ENCODE measurements at places on chromosomes 3 and 15.

- no peak for DNase-seq
Measured at GRCh38 chr15:88401996-88402656, 65.1 kb downstream of the MRPL46 start.

DNA sequence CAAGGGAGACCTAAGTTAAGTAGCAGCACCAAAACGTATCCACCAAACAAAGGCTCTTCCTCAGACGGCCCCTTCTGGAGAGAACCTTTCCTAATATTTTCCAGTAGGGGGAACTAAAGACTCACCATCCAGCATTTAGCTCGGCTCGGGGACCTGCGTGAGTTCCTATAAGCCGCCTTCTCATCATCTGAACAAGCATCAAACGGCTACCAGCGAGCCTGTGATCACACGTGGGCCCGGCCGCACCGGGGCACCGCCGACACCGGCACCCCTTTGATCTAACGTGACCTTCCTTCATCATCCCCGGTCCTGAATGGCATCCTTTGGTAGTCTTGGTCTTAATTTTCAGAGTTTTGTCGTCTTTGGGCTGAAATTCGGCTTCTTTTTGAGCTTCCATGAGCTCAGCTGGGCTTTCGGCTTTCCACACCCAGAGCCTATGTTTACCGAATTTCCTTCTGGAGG lies 1.4 kb upstream of the ROBO2 start:
- DNase-seq = peak; percentile 2

GRCh38 chr3:13223574-13224237 lies 150.5 kb upstream of the IQSEC1 start:
- no peak for DNase-seq

DNA sequence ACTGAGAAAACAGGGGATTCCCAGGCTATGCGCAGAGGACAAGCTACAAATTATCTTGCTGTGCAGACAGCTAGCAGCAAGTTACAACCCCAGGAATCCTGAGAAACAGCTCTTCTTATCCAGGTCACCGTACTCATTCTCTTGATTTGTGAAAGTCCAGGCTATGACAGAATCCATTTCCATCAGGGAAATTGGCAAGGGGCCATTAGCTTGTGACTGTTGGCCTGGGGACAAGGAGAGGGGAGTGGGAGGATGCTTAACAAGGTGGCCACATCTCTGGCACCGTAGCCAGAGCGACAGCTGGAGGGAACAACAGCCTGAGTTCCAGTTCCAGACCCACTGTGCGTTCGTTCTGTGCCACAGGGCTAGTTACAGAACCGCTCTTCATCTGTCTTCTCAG lies 44.9 kb upstream of the PLXNA1 start:
- DNase-seq = no peak

DNA sequence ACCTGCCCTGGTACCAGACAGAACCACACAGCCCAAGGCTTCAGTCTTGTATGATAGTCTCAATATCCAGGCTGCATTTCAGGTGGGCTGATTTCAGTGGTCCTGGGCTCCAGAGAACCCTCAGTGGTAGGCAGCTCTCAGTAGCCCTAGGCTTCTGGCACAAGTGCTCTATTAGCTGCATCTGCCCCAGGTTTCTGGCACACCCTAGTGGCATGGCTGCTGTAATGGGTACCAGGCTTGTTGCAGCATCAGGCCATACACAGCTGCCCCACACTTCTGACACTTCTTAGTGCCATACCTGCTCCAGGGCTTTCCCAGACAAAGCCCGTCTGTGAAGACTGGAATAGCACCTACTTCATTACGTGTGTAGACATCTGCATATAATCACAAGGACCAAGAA lies 1062.2 kb upstream of the EPHA6 start:
- no peak for DNase-seq

Measured in GOT3 (cell line).